ENCODE measurements at places on chromosomes 3 and 15.

GRCh38 chr3:37227870-37228549 lies 53.6 kb upstream of the LRRFIP2 start:
- no peak for DNase-seq

DNA sequence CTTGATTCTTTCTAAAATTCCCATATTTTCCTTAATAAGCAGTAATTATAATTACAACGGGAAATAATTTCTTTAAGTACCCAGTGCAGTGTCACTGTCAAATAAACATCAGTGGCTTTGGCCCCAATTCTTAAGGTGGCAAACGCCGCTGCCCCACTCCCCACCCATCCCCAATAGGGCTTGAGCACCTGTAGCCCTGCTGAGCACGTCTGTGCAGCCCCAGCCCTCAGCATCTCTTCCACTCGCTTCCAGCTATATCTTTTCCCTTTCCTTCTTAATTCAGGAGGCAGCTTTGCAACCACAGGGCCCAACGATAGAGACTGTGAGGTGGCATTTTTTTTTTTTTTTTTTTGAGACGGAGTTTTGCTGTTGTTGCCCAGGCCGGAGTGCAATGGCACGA lies 9.0 kb downstream of the PPM1M start:
- DNase-seq = no peak

DNA sequence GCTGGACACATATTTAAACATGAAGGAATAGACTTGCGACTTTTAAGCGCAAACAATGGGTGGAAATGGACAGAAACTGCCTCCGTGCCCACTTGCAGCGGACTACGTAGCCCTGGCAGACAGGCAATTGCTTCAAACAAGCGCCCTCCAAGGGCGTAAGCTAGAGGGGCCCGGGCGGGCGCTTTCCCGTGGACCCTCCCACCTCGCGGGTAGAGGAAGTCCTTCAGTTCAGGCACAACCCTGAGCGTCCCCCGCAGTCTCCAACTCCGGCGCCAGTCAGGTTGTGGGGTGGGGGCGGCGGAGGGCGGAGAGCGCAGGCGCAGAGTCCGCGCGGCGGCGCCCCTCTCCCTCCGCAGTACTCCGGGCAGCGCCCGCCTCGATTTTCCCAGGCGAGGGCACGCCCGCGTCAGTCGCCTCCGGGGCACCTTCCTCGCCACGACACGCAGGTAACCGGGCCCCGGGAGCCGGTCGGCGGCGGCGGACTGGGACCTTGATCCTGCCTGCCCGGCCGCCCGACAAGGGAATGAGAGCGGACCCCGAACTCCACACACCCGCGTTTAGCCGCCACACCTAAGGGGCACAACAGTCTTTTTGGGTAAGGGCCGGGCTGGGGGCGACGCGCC lies at the start of gene SLC35G2:
SLC35G2 (plus strand) TSS at position 358 of the 623 bp plus-strand sequence. CDS start 35,335 bp downstream, outside the sequence.
- no peak for DNase-seq

GRCh38 chr3:18428036-18428435 lies 2.9 kb upstream of the SATB1 start:
- DNase-seq = no peak

DNA sequence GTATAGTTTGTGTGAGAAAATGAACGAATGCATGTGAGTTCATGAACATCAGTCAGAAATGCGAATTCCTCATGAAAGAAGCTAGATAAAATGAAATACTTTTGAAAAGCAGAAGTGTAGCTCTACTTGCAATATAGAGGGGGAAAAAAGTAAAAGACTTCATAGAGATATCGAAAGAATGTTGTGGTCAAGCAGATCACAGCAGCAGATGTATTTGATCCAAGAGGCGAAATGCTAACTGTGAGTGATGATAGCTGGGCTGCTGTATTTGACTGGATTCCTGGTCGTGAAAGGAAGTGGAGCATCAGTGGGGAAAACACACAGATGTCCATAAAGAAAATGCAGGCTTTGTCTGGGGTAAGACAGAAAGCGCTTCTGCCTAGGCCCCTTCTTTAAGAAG lies 112.4 kb downstream of the ADAMTSL3 start:
- DNase-seq = no peak

DNA sequence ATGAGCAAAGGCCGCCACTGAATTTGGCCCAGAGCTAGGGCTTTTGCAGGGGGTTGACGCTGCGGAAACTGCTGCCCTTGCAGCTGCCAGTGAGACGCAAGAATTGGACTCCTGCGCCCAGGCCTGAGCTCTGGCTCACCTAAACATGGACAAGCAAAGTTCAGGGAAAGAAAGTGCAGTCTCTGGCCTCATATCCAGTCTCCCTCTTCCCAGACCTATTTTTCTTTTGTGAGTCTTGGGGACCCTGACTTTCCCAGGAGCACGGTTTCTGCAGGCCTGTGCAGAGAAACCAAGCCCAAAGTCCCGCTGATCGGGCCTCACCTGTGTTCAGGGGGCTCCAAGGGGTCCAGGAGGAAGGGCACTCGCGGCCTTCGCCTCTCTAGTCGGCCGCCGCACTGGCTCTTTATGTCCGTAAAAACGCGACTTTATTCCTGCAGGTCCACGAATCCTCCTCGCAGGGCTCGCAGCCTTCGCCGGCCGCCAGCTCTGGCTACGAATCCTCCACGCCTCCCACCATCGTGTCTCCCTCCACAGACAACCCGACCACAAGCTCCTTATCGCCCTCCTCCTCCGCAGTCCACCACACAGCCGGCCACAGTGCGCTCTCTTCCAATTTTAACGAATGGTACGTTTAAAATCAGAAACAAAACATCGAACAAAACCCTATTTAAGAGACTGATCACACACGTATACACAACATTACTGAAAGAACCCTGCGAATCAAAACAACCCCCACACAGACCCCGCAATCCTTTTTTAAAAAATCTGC lies 3.9 kb downstream of the ZIC1 start:
- no peak for DNase-seq

DNA sequence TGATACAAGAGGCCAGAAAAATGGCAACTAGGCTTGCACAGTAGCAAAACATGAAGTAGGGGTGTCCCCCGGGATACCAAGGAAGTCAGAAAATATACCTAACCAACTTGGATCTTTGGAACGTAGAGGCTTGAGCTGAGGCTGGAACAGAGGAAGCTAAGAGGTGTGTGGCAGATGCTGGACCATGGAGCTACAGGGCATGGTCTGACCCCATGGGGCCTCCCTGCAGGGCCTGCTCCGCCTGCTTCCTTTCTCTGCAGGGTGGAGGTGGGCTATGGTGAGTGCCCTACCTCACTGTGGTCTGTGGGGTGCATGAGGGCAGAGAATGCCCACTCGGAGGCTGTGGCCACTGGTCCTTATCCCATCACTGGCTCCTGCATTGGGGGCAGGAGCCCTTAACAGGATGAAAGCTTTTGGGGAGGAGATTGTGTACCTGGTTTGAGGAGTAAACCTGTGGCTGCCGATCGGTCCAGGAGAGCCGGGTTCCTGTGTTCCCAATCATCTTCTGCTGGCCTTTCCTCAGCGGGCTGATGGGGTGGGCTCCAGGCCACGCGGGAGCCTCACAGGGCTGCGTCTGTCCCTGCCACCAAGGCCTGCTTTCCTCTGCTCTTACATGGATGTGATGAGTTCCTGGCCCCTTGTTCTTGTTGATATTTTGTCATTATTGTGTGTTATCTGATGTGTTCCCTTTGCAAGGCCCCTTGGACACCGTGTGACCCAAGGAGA lies 96.8 kb downstream of the OCA2 start:
- DNase-seq = no peak

DNA sequence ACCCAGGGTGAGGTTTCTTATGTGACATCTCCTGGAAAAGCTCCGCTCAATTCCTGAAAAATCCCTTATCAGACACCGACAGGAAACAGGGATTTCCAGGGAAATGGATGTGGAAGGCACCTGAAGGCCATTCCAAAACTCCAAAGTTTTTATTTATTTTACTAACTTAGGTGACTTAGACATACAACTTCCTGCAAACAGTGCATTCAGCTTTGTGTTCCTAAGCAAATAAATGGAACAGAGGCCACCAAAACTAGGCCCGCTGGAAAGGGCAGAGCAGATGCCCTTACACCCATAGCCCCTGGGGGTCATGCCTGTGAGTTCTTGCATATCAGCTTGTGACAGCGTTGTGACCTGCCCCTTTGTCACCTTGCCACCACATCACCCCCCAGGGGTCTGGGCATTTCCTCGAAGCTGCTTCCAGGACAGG lies 239.4 kb downstream of the XXYLT1 start:
- no peak for DNase-seq

GRCh38 chr3:120864541-120864940 lies 43.5 kb upstream of the STXBP5L start:
- no peak for DNase-seq

DNA sequence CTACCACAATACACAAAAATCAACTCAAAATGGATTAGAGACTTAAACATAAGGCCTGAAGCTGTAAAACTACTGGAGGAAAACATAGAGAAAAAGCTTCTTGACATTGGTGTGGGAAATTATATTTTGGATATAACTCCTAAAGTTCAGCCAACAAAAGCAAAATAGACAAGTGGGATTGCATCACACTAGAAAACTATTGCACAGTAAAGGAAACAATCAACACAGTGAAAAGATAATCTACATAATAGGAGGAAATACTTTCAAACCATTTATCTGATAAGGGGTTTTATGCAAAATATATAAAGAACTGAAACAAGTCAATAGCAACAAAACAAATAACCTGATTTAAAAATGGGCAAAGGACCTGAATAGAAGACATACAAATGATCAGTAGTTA lies 37.6 kb upstream of the TP63 start:
- DNase-seq = no peak

DNA sequence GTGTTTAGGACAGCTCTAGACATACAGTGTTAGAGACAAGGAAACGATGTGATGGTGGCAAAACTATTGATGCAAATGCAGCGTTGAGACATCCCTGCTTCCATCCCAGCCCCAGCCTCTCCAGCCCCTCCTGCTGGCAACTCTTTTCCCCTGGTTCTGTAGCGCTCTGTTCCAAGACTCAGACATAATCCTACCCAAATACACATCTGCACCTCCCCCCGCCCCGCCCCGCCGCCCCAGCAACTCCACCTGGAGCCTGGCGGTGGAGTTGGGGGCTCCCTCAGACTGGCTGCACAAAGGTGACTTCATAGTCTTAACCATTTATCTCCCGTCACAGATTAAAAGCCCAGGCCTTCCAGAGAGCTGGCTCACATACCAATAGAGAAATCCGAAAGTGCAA lies 7.2 kb upstream of the SEC22A start:
- no peak for DNase-seq

GRCh38 chr3:155960060-155960459 lies 89.6 kb downstream of the GMPS start:
- no peak for DNase-seq

DNA sequence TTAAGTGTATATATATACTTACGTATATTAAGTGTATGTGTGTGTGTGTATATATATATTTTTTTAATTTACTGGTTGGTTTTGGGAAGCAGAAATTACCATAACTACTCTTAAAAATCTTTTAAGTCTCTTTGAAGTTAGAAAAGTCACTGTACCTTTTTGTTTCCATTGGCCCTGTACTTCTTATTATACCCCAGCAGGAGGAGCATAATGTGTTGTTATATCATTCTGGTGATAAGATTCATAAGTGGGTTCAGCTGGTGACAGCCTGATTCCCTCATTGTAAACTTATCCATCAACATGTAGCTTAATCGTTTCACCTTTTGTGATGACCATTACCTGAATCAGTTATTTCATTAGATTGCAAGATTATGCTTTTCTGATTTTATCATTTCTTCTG lies 30.8 kb downstream of the MLH1 start:
- DNase-seq = peak; percentile 17

DNA sequence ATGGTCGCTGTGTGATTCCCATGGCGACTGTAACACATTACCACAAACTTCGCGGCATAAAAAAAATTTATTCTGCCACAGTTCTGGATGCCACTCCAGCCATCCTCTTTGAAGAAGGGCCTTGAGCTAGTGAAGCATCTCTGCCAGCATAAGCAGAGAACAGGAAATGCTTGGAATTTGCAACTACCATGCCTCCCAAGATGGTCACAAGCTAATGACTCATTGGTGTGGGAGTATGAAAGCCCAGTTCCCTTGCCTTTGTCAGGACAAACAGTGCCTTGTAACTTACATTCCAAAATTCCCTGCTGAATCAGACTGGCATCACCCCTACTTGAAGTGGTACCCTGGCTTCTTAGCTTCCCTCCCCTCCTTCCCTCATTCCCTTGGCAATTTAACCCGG lies 129.7 kb downstream of the PROS1 start:
- no peak for DNase-seq

Data from HL-60 (cell line).